ENCODE measurements at places on chromosomes 4 and X.

DNA sequence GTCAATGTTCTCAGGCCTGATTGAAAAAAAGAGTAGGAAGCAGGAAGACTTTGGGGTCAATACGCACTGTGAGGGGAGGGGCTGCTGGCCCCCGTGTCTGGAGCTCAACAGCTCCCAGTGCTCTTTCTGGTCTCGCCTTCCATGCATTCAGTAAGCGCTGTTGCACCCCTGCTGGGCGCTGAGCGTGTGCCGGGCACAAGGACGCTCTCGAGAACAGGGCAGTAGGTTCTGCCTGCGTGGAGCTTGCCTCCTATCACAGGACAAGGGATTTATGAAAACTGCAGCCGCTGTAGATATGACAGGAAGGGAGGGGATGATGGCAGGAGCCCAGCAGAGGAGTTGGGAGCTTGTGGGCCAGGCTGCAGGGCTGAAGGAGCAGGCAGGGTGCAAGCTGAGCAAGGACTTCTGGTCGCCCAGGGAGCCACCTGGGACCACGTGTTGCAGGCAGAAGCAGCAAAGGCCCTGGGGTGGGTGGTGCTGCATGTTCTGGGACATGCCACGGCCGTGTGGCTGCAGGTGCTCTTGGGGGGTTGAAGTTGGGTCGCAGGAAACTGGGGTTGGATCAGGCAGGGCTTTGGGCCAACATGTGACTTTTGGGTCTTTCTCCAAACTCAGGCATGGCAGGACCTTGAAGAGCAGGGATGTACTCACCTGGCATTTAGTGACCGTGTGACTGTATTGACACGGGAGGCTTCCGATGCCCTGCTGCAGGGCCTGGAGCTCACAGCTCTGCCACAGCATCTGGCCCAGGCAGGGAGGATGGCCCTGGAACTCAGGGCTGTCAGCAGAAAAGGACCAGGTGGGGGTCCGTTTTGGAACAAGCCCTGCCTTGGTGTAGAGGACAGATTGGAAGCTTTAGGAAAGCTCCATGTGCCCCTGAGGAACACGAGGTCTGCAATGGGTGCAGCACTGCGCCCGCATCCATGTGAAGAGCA is 97.9 kb downstream of the CPZ start:
- DNase-seq, result no peak

GRCh38 chr4:40562681-40563080 is 67.0 kb downstream of the RBM47 start:
- DNase-seq, result no peak

DNA sequence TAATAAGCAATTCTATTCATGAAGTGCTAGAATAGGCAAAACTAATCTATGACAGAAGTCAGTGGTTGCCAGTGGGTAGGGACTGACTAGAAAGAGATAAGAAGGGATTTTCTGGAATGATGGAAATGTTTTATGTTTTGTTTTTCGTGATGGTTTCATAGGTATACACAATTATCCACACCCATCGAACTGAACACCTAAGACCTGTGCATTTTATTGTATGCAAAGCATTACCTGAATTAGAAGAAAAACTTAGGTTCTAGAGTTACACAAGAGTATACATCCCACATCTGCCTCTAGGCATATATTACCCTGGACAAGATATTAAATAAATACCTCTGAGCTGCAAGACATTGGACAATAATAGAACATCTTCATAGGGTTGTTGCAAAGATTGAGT is 205.2 kb downstream of the SOWAHB start:
- DNase-seq, result no peak

DNA sequence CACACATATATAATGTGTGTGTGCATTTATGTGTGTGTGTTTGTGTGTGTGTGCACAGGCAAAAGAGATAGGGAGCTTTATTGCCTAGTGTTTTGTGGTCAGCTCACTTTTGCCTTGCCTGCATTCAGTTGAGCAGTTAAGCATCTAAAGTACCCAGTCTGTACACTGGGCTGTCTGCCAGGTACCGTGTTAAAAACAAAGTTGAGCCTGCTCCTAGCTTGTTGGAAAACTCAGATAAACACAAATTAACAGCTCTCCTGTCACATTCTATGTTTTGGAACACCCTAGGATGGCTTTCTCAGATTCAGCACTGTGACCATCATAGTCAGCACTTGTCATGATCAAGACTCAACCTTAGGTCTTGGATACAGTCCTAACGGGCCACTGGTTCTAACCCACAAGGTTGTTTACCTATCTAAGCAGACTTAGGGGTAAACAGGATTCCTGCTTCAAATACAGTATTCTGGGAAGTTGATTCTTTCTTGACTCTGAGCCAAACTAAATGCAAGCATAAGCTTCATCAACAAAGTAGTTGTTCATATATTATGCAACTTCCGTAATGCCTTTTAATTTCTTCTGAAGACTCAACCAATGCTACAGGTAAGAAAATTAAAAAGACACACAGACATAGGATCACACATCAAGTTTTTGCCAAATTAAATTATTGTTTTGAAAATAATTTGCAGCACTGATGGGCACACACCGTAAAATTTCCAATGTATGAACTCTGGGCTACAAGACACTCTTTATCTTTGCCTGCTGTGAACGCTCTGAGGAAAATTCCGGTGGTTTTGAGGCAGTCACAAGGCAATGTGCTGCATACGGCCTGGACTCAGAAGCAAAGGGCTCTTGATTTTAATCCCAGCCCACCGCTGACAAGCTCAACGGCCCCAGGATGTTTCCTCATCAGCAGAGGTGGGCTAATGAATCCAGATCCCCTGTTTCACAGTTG is 11.3 kb upstream of the CD99 start:
- no peak for DNase-seq

GRCh38 chr4:39541987-39542610 is 14.9 kb upstream of the UGDH start:
- no peak for DNase-seq

DNA sequence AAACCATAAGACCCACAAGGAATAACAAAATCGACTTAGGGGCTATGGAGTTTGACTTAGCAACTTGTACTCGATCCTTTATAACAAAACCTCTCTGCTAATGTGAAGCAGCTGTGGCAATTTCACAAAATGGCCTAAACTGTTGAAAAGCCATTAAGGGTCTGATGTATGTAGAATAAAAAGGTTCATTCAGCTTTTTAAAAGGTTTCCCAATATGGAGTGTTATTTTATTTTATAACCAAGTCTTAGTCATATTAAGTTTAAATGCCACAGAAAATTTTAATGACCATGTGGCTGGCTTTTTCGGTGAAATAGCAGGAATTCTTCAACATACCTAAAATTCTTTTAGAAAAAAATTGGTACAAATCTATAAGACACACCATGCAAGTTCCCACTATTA is 291.8 kb upstream of the HAND2 start:
- no peak for DNase-seq

GRCh38 chr4:153790500-153790865 is 1.6 kb upstream of the SFRP2 start:
- DNase-seq, result no peak
